Stimulated activated naive CD4-positive, alpha-beta T cell treated with Interleukin-2 at 50 U/mL for 16 hours (primary cell): ENCODE measurements at places on chromosomes 1 and 21.

DNA sequence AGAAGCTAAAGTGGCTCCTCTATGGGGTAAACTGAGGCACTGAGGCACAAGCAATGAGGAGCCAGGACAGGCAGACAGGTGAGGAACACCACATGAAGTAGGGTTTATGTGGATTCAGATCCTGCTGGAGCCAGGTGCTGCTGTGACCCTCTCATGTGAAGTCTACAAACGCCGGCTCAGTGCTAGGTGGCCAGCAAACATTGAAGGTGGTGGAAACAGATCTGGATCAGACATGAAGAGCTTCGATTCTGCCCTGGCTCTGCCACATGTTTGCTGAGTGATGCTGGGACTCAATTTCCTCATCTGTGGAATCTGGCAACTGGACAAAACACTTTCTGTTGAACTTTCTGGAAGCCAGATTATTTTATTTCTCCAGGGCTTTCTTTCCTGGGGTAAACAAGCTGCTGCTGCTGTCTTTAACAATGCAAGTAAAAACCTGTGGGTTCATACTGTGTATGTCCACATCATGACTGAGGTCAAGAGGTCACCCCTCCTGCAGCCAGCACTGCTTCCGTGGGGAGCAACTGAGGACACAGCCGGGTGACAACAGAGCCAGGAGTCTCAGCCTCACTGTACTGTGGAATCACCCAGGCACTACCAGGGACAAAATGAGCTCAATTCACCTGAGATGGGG lies 33.3 kb downstream of the HMGB4 start:
- no peak for DNase-seq

- DNase-seq, result no peak
These were observed 10.6 kb upstream of the SIM2 start for GRCh38 chr21:36688324-36688723.

GRCh38 chr1:198520524-198521254 lies 19.8 kb downstream of the ATP6V1G3 start:
- DNase-seq, result no peak

DNA sequence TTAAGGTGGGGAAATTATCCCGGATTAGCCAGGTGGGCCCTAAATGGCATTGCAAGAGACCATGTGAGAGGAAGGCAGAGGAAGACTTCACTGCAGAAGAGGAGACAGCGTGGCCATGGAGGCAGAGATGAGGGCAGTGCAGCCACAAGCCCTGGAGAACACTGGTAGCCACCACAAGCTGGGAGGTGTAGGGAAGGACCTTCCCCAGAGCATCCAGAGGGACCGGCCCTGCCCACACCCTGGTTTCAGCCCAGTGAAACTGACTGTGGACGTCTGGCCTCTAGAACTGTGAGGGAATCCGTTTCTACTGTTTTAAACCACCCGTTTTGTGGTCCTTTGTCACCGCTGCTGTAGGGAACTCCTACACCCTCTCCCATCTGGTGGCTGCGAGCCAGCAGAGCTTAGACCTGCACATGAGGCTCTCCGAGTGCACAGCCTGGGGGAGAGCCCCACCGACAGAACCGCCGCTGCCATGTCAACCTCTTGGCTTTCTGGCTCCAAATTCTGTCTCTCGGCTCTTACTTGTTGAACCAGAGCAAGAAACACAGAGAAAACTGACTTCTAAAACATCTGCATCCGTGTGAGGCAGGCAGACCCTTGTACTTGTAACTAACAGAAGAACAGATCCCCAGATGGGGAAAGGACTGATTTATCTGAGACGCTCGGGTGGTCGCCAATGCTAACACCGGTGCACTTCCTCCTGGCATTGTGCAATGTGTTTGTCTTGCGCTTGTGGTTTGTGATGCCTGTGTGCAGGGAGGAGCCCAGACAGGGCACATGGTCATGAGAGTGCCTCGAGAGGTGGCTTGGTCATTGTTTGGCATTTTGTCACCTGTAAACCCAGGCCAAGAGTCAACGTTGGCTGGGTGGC lies 90.8 kb upstream of the TMPRSS2 start:
- no peak for DNase-seq

DNA sequence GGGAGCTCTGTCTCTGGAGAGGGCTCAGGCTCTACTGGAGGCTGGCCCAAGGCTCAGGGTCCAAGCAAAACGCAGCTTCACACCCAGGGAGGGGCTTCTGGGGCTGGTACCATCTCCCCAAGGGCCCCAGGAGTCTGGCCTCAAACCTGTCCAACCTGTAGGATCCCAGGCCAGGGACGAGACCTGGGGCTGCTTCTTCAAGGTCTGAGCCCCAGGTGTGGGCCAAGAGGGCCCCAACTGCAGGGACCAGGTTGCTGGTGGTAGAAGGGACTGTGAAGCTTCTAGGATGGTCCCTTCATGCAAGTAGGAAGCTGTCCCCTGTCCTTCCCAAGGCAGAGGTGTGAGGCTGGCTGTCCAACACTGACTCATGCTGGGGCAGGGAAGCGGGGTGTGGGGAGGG lies 7.8 kb upstream of the MMEL1 start:
- no peak for DNase-seq

DNA sequence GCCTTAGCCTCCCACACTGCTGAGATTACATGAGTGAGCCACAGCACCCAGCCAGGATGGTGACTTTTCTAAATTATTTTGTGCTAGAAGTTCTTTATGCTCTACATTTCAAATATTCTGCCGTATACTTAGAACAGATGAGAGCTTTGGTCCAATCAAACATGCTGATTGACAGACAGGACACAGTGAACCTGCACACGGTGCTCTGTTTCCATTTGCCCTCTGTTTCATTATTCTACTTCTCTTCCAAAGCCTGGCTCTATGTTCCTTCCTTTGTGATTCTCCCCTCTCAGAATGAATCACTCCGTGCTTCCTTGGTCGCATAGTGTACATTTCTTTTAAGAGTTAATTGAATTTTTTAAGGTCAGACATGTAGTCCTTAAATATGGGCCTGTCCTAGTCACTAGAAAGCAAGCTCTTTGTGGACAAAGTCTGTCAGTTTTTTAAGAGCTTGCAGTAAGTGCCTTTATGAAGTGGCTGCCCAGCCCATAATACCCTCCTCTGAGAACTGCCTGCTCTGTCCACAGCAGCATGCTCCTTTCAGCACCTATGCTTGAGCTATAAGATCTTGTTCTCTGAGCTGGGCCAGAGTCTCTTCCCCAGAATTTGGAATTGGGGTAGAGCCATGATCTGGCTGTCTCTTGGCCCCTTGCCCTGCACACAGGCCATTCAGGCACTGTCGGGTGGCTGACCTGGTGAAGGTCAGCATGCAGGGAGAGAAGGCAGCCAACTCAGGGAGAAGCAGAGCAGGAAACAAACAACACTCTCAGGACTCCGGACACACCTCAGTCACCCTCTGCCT lies 66.8 kb upstream of the SLC44A3 start:
- DNase-seq, result no peak

DNA sequence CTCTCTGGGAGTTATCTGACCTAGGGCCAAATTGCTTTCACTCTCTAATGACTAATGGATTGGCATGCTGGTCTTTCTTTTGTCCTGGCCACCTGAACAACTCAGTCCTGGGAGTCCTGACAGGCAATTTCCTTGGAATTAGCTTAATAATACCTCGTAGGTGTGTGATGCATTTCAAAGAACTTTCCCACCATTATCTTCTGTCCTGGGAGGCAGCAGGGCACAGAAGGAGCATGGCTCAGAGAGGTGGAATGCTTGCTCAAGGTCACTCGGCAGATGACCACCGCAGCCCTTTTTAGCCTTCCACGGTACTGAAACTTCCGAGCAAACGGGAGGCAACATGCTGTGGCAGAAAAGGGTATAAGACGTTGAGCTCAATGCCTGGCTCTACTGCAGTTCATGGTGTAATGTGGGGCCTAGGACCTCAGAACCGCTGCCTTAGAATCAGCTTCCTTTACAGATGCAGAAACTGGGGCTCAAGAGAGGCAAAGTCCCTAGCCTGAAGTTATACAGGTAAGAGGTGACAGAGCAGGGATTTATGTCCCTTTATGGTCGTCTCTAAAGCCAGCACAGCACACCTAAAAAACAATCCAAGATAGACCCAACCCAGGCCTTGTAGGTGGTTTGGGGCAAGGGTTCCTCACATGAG lies 3.2 kb downstream of the ID3 start:
- no peak for DNase-seq

- DNase-seq, result no peak
These were observed 1.7 kb downstream of the ACTRT2 start for GRCh38 chr1:3022976-3023375.

DNA sequence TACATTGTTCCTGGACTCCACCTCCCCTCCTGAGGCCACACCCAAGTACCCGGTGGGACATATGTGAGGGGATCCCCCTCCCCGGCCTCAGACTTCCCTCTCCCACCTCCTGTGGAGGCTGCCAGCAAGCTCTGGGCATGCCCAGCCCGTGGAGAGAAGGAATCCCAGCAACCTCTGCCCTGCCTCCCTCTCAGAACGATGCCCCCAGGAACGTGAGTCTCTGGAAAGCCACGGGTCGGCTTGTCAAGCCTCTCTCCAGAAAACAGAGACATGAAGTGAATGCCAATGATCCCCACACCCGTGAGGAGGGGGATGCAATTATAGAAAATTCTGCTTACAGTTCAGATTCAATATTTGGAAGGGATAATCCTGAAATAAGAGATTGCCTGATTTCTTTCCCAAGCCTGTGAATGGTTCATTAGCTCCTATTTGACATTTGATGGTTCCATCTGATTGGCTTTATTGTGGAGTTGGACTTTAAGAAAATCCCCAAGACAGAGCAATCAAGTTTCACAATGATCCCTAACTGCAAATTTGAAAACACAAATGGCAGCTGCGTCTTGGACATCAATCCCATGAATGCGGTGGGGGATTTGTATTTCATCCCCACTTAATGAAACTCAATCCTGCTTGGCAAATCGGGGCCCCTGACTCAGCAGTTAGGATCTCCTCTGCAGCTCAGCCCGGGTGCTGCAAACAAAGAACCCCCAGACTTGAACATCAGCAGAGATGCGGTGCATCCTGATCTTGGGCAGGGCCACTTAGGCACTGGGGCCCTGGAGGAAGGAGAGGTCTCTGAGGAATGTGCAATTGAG lies 9.1 kb upstream of the GUCA2B start:
- no peak for DNase-seq

DNA sequence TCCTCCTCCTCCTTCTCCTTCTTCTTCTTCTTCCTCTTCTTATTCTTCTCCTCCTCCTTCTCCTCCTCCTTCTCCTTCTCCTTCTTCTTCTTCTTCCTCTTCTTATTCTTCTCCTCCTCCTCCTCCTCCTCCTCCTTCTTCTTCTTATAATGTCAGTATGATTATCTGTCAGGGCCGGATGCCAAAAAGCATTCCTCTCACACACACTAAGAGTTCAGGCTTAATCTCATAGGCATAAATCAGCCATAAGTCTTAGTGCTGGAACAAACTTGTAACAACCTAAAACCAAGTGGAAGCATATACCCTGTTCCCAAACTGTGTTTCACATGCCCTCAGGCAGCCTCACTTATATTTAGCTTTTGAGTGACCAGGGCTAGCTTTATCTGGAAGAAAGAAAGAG lies 240.3 kb downstream of the LMX1A start:
- no peak for DNase-seq

DNA sequence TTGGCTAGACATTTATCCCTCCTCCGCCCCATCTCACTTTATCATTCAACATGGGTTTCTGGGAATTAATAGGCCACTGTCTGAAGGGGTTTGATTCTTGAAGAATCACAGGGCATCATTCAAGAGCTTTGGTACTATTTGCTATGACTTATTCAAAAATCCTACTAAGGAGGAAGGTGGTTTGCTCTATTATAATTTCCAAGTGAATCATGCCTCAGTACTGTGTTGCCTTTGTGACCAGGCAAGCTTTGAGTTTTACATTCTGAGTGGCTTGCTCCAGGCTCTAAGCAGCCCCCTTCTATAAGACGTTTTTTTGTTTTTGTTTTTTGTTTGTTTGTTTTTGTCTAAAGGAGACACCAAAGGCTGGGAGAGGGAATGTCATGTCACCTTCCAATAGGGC lies 2.6 kb downstream of the C1orf21 start:
- DNase-seq, result no peak

DNA sequence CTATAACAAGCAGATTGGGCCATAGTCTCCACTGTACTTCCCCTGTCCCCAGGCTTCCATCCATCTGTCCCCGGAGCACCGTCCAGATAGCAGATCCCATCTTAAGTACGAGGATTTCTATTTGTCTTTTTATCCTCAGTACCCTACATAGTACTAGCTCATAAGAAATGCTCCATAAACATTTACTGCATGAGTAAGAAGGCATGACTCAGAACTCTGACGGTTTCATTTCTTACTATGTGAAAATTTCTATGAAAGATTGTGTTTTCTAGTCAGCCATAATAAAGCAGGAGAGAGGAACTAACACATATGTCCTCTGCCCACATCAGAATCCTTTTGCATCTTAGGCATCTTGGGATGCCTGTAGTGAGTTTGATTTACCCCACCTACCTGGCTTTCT lies 49.5 kb downstream of the CHD1L start:
- no peak for DNase-seq

DNA sequence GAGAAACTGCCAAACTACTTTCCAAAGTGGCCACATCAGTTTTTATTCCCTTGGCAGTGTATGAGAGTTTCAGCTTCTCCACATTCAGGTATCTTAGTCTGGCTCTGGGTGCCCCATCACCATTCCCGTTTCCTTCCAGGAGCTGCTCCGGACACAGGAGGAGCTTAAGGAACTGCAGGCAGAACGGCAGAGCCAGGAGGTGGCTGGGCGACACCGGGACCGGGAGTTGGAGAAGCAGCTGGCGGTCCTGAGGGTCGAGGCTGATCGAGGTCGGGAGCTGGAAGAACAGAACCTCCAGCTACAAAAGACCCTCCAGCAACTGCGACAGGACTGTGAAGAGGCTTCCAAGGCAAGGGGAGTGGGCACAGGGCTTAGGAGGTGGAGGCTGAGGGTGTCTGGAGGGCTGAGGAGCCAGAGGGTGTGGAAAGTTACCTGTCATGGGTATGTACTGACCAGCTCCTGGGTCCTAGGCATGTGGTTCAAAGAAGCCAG lies 10.9 kb upstream of the TUFT1 start:
- no peak for DNase-seq

DNA sequence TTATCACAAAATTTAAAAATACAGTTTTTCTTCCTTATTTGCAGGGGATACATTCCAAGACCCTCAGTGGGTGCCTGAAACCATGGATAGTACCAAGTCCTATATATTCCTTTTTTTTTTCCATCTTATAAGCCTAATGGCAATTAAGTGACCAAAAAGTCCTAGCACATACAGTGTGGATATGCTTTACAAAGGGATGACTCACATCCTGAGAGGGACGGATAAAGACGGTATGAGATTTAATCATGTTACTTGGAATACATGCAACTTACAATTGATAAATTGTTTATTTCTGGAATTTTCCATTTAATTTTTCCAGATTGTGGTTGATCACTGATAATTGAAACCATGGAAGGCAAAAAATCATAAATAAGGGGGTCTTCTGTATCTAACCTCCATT lies 181.2 kb upstream of the BRINP3 start:
- DNase-seq, result no peak

DNA sequence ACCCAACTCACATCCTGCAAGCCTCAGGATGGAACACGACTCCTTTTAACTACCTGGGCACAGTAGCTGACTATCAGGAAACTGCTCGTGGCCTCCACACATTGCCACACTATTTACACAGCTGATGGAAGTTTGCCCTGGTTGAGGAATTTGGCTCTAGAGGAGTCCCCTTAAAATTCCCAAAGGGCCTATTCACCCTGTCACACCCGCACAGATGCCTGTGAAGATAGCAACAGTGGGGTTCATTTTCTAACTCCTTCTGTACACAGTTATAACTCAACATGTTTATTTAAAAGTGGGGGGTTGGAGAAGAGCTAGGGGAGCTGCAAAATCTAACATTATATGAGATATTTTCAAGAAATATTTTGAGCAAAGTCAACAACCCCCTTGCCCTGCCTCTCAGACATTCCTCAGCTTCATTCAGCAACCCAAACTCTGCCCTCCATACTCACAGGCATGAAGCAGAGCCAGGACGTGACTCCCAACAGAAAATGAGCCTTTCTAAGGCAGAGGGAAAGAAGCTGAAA lies 35.8 kb upstream of the CCN1 start:
- DNase-seq, result no peak
